ENCODE measurements at places on chromosomes 2 and 18.

- DNase-seq, result no peak
Observed at GRCh38 chr2:190315273-190315672, 4.4 kb downstream of the HIBCH start.

- no peak for DNase-seq
Observed at GRCh38 chr2:139260052-139260430, 479.9 kb upstream of the NXPH2 start.

DNA sequence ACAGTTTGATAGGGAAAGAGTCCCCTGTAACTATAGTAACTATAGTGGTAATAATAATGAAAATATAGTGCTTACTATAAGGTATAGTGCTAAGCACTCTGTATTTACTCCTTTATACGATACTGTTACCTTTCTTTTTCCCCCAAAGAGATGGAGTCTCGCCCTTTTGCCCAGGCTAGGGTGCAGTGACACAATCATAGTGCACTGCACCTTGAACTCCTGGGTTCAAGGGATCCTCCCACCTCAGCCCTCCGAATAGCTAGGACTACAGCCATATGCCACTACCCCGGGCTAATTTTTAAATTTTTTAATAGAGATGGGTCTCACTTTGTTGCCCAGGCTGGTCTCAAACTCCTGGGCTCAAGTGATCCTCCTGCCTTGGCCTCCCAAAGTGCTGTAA lies 34.6 kb downstream of the EML4 start:
- DNase-seq, result no peak

DNA sequence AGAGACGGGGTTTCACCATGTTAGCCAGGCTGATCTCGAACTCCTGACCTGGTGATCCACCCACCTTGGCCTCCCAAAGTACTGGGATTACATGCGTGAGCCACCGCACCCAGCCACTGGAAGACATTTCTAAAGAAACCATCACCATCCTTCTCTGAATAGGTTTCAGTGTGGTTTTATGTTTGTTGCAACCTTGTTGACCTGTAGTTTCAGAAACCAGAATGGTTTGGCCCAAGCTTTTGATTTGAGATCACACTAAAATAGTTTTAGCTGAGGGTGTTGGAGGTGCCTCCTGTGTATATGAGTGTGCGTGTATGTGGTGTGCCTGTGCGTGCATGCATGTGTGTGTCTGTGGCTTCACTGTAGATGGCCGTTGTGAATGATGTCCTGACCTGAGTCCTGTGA lies 26.2 kb downstream of the INPP4A start:
- peak; percentile 81 for DNase-seq

- DNase-seq, result no peak
Observed at GRCh38 chr2:29253-29652, 17.1 kb downstream of the FAM110C start.

- no peak for DNase-seq
Observed at GRCh38 chr18:60191926-60192325, 180.6 kb downstream of the MC4R start.

- DNase-seq, result no peak
Observed at GRCh38 chr2:190904640-190905261, 24.1 kb downstream of the GLS start.

DNA sequence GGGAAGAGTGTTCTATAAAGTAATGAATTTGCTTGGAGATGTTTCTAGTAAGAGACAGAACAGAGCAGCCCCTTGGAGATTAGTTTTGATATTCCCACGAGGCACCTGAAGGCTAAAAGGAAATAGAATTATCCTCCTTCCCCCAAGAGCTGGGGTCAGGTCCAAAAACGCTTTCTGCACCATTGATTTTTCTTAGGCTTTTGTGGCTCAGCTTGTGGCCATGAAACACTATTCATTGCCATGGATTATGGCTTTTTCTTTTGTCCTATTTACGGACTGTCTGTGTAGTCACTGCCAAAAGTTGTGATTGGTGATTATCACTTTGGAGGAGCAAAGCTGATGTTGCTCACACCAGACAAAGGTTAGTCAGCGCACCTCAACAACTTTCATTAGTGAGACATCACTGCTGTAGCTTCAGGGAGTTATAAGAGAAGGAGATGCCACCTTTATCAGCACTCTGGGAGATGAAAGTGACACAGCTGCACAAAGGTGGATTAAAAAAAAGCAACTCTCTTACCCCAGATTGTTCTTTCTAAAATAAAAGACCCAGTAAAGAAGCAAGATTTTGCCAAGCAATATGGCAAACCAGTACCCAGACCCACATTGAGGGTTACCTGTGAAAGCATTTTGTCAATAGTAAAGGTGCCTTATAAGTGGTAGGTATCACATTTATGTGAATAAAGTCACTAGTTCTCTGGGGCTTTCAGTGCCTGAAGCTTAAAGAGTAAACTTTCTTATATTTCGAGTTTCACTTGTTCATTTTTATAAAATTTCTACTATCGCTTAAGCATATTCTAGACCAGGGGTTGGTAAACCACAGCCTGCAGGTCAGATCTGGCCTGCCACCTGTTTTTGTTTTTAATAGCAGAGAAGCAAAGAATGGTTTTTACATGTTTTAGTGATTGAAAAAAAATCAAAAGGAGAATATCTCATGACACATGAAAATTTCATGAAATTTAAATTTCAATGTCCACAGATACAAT lies 10.6 kb downstream of the CXCR4 start:
- DNase-seq, result no peak

- no peak for DNase-seq
Observed at GRCh38 chr2:168032091-168032490, 215.3 kb downstream of the STK39 start.

GRCh38 chr2:113221846-113222245 lies 48.1 kb downstream of the PSD4 start:
- DNase-seq, result no peak

- no peak for DNase-seq
Observed at GRCh38 chr2:40483549-40484243, 31.8 kb upstream of the SLC8A1 start.

GRCh38 chr2:188308483-188308882 lies 16.8 kb downstream of the GULP1 start:
- no peak for DNase-seq

DNA sequence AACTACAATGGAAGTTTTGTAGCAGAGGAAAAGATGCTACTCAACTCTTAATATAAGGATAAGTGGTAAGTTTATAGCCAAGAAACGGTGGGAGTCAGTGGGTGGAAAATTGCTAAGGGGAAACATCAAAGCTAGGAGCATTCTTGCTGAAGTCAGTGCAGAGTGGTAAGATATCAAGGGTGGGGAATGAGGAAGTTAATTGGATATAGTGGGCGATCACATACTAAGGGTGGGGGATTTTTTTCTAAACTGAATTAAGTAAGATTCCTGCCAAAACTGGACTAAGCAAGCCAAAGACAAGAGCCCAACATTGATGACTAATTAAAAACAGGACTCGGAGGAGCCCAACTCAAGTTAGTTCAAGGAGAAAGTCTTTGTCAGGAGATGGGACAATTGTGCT lies 525.4 kb downstream of the CCDC85A start:
- no peak for DNase-seq

DNA sequence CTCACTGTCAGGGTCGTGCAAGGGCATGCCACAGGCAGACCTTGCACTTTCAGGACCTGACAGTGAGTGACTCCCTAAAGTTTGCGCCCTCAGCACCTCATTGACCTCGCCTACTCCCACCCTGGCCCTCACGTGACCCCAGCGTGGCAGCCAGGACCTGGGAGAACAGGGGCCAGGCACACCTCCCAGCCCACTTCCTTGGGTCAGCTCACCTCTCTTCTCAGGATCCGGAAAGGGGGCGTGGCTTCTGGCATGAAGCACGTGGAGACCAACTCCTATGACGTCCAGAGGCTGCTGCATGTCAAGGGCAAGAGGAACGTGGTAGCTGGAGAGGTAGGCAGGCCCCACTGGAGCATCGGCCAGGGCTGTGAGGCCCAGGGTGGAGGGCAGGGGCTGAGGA lies 8.8 kb downstream of the VIL1 start:
- DNase-seq, result no peak

DNA sequence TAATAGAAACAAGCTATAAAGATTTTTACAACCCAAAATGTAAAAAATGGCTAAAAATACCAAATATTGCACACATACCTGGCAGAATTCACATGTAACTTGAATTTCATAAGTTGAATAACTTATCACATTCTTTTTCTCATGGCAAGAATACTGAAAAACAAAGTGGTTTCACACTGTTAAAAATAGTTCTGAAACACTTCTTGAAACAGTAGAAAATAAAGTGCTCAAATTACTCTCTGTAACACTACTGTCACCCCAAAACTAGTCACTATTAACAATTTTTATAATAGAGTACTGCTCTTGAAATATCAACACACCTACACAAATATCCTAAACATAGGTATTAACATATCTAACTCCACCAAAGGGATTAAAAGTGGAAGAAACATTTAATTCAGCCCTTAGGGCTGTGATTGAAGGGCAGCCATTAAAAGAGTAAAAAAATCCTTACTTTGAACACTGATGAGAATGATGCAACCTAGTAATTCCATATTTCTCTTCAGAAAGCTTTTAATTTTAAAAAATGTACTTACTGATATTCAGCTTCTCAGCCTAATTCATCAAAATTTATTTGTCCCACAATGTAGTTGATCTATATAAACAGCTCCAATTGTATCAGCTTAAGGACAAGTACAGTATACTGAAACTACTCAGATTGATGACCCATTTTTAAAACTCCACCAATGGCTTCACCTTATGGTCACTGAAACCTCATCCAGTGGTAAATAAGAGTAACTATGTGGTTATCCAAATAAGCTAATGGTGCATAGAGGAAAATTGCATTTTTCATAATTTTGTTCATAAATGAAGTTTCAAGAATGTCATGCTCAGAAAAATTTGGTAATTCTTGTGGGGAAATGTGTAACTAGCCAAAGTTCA lies 31.4 kb downstream of the ATF2 start:
- DNase-seq, result no peak

DNA sequence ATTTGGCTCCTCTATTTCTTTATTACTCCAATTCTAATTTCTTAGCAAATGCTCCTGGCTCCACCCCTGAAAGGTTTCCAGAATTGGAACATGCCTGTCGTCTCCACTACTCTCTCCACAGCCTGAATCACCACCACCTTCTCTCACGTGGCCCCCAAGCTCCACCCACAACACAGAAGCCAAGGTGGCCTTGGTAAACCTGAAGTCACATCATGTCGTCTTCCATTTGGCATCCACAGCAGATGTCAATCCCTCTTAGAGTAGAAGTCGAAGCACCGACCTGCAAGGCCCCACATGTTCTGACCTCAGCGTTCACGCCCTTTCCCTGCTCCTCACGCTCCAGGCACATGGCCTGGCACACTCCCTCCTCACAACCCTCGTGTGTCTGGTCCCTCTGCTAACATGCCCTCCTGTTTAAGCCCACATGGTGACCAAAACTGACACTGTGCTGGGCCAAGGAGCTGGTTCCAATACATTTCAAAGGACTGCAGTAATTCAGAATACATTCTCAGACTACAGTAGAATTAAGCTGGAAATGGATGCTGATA lies 56.3 kb upstream of the GPC1 start:
- no peak for DNase-seq

GRCh38 chr2:183035298-183035953 lies 2.8 kb downstream of the NCKAP1 start:
- no peak for DNase-seq

- no peak for DNase-seq
Observed at GRCh38 chr2:176461809-176462670, 192.8 kb downstream of the MTX2 start.

GRCh38 chr2:160087854-160088745 lies 25.7 kb upstream of the PLA2R1 start:
- DNase-seq, result peak; percentile 28

DNA sequence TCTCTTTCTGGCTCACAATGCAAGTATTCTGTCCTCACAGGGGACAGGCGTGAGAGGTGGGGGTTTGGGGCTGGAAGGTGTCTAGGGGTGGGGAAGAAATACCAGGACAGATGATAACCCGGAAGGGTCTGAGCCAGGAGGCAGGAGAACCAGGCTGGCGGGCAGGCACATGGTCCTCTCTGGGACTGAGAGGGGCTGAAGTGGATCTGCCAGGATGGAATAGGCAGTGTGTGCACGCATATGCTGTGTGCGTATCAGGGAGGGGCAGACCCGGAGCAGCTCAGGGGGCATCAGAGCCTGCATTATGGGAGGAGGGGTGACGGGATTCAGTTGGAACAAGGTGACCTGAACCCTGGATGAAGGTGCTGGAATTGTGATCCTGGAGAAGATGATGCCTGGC lies 157.3 kb downstream of the DYSF start:
- no peak for DNase-seq

DNA sequence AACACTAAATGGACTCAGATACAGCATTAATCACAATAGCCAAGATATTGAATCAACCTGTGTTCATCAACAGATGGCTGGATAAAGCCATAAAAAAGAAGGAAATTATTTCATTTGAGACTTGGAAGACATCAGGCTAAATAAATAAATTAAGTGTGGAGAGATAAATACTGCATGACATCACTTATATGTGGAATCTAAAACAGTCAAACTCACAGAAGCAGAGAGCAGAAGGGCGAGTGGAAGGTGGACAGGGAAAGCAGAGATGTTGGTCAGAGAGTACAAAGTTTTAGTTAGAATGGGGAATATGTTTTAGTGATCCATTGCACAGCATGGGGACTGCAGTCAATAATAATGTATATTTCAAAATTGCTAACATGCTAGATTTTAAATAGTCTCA lies 207.2 kb downstream of the VAPA start:
- no peak for DNase-seq

DNA sequence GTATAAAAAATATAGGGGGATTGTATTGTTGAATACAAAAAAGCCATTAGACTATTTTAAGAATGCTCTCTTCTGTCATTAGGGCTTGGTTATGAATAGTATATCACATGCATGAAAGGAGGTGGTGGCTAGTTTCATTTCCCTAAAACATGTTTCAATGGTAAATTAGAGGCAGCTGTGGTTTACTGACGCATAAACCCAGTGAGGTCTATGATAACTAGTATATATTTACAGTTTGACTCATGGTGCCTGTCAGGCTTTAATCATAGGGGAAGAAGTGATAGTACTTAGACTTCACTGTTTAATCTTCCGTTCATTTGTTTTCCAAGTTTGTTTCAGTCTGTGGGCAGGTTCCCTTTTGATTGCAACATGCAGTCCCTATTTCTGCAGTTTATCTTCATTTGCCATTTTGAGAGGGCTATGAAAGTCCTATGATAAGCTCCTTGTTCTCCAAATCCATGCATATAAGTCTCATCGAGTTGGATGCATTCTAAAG lies 55.1 kb upstream of the MAP4K3 start:
- peak; percentile 88 for DNase-seq

GRCh38 chr2:109433486-109433885 lies 180.3 kb downstream of the SEPTIN10 start:
- no peak for DNase-seq

- DNase-seq, result no peak
Observed at GRCh38 chr2:126832014-126832413, 66.7 kb upstream of the TEX51 start.

- no peak for DNase-seq
Observed at GRCh38 chr18:7735196-7735595, 168.1 kb downstream of the PTPRM start.

GRCh38 chr2:172065111-172065510 lies 20.2 kb upstream of the DLX1 start:
- no peak for DNase-seq

Data from activated CD4-positive, alpha-beta T cell treated with anti-CD3 and anti-CD28 coated beads, Interleukin-2, Interleukin-6, amounts not matched to agents 100 ng/mL and 50 ng/mL, durations not matched to agents 16 hours and 8 hours (primary cell).